ENCODE measurements at places on chromosomes 6 and 20.

GRCh38 chr20:37845241-37845681 lies 57.7 kb upstream of the VSTM2L start:
- DNase-seq = no peak

DNA sequence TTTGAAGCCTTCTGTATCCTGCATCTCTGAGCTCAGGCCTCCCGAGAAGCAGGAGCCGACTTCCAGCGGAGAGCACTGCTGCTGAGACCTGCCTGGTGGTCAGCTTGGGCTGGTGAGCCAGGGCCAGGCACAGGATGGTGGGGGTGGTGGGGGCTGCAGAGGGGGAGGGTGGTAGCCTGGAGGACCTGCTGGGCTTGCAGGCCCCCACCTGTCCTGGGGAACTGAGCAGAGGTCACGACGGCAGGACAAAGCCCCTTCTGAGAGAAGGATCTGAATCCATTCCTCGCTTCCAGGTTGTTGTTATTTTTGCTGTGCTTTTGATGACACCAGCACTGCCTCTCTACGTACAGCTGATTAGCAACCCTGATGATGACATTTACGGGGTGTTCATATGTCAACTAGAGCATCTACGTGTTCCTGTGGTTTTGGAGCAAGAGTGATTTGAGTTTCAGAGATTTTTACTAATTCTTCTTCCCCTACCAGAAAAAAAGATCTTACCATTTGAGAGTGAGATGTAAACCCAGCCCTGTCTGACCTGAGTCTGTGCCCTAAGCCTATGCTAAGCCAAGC lies 35.7 kb upstream of the CD93 start:
- DNase-seq = no peak

DNA sequence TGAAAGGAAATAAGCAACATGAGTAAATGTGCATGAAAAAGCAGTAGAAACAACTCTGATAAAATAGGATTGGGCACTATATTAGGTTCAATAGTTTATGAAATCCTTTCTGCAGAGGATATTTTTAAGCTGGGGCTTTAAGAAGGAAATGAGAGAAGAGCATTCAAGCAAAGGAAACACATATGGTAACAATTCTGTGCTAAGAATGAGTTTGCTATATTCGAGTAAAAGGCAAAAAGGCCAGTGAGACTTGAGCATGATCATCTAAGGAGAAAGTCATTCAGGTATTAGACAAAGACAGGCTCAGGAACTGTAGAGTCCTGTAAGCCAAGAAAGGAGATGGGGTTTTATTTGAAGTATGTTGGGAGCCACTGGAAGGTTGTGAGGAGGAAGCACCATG lies 387.1 kb upstream of the FLRT3 start:
- no peak for DNase-seq

GRCh38 chr20:11952639-11953038 lies 34.9 kb downstream of the BTBD3 start:
- DNase-seq = no peak

- DNase-seq = peak; percentile 8
These were observed 78.8 kb downstream of the ADGRG6 start for GRCh38 chr6:142380626-142381025.

DNA sequence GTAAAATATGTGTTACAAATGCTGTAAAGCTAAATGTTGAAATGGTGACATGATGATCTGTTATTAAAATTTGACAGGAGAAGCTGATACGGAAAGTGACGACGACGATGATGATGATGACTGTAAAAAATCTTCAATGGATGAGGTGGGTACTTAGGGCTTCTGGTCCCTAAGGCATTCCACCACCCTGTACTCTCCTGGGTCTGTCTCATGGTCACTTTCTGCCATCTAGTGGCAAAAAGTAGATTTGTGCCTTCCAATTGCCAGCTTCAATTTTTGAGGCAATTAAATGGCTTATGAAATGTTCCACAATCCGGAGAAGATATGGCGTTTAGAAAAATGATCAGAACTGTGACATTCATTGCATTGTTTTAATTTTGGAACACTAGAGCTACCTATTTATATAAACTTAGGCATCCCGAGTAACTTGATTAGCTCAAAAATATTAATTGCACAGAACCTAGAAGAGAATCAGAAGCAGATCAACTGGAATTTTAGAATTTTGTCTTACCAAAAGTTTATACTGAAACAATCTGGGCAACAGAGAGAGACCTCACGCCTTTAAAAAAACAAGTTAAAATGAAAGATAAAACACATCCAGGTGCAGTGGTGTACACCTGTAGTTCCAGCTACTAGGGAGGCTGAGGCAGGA lies 346.5 kb upstream of the PLCB4 start:
- DNase-seq = no peak

DNA sequence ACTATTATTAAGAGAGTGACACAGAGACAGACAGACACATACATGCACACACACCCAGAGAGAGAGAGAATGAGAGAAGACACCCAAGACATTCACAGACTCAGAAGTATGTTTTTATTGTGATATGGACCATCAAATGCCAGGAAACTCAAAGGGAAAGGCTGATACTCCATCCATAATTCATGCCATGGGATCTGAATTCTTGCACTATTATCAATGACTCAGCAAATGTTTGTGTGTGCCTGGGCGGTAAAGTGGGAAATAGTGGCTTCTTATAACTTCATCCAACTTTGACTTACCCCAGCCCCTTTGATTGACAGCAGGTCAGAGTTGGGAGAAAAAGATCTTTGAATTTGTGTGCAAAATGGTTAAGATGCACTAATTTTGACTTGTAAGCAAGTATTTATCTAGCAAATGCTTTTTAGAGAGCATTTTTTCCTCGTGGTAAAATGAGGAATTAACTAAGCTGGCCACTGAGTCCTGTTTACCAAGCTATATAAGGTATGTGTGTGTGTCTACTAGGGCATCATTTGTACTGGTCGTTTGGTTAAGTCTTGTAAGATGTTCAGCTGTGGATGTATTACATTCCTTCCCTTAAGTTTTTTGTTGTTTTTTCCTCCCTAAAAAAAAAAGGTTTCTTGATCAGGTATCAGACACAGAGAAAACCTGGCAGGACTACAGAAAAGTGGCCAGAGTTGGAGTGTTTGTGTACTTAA lies 3.0 kb upstream of the CCN2 start:
- DNase-seq = no peak

DNA sequence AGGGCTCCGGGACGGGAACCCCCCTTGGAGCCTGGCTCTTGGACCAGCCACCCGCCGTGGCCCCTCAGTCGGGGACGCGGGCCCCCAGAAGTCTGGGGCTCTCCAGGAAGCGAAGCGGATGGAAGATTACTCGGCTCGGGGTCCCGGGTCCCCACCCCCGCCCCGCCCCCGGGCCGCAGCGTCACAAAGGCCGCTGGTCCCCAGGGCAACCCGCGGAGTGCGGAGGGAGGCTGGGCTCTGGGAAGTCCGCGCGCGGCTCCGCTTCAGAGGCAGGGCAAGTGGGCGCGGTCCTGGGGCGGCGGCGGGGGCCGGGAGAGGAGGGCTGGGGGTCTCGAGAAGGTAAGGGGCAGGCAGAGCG lies at the start of gene FNDC11:
FNDC11 (plus strand) TSS at position 227 of the 358 bp plus-strand sequence. CDS start 1,505 bp downstream, outside the sequence.
- DNase-seq = peak; percentile 69

DNA sequence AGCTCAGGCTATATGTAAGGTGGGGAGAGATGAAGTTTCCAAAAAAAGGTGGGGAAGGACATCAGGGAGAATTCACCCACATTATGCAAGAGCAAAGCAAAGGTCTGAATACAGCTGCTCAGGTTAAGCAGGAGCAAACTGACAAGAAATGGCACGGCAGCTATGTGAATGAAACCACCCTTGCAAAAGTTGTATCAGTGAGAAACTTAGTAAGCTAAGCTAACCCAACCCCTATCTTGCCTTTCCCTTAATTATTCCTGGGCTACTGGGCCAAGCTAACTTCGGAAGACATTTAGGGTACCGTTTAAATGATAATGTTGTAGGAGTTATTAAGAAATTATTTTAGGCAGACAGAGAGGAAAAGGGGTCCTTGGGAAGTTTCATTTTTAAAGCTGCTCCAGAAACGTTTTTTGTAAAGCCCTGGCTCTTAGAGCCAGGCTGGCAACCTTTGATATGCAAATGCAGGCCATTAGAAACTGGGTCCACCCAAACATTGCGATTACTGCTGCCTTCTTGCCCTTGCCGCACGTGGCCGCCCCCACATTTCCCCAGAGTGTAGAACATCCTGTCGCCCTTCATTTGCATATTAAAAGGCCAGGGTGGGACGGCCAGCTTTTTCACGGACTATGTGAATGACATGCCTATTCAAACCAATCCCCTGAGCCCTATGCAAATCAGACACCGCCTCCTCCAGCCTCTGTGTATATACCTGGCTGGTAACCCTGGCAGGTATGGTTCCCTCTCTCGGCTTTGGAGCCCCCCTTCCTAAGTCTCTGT lies 60.5 kb upstream of the SAMD5 start:
- no peak for DNase-seq

GRCh38 chr20:10306440-10307358 lies 88.1 kb downstream of the SNAP25 start:
- DNase-seq = no peak

DNA sequence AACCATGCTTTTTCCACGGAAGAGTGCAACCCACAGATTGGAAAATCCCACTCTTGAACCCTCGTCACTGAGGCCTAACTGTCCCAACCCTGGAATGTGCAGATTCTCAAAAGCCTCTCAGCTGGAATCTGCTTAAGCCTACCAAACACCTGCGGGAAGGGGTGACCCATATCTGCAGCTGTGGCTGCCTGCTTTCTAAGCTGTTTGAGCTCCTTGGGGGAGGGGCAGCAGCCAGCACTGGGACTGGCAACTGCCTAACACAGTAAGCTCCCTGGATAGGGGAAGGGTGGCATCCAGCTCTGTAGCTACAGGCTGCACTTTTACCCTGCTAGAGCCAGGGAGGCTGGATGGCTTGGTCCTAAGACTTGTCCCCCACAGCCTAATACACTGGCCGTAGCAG lies 579.6 kb downstream of the COL12A1 start:
- no peak for DNase-seq

GRCh38 chr20:4112481-4113421 lies 97.4 kb upstream of the RNF24 start:
- DNase-seq = no peak

- DNase-seq = no peak
These were observed 104.8 kb upstream of the SIRPA start for GRCh38 chr20:1790386-1790785.

DNA sequence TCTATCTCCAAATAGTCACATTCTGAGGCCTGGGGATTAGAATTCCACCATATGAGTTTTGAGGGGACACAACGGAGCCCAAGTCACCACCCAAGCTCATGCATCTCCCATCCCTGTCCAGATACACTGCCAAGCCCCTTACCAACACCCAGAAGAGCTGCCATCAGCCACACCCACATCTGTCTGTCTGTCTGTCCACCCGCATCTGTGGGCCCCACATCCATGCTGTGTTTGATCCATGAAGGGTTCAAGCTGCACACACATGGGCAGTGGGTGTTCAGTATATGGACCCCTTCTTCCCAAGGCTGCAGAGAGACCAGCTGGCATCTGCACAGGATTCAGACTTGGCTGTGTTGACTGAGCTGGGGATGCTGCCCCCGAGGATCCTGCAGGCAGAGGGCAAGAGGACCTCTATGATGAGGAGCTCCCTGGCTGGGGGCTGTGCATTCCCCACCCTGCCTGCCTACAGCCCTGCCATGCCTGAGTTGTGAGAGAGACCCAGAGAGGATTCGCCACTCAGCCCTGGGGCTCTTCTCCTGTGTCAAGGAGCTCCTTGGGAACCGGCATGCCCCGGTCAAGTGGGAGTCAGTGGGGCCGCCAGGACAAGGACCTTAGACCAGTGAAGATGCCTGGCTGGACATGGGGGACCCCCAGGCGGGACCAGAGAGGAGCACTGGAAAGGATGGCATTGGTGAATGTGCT lies 206.4 kb downstream of the SYNDIG1 start:
- DNase-seq = no peak

DNA sequence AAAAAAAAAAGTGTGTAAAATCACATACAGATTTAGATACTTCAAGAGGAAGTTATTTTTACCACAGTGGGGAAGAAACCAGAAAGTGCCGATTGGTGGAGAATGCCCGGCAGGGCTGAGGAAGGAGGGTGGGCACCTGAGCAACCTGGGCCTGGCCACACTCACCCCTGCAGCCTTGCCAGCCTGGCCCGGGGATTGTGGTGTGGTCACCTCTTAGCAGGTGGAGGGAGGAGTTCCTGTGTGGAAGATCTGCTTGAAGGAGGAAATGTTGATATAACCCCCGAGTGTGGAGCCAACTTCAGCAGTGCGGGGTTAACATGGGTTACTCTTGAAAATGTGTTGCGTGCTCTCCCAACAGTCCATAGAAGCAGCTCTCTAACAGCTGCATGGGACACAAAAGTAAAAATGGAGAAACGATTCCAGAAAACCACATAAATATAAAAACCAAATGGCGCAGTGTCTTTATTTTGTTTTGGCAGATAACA lies 14.7 kb downstream of the UST start:
- no peak for DNase-seq

- no peak for DNase-seq
These were observed 69.3 kb downstream of the EYA2 start for GRCh38 chr20:46963758-46964617.

DNA sequence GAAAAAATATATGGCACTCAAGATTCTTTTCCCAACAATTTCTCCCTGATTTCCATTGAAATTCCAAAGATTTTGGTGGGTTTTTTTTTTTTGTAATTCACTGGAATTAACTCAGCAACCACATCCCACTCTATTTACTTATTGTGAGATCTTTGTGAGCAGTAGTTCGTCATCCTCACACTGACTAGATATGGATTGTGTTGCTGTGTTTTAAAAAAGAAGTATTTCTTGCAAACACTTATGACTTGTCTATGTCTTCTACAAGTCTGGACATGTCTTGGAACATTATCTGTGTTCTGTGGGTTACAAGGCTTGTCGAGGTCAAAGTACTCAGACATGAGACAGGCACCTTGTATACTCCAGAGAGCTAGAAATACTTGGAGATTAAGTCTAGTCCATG lies 7.3 kb upstream of the TENT5A start:
- DNase-seq = no peak

DNA sequence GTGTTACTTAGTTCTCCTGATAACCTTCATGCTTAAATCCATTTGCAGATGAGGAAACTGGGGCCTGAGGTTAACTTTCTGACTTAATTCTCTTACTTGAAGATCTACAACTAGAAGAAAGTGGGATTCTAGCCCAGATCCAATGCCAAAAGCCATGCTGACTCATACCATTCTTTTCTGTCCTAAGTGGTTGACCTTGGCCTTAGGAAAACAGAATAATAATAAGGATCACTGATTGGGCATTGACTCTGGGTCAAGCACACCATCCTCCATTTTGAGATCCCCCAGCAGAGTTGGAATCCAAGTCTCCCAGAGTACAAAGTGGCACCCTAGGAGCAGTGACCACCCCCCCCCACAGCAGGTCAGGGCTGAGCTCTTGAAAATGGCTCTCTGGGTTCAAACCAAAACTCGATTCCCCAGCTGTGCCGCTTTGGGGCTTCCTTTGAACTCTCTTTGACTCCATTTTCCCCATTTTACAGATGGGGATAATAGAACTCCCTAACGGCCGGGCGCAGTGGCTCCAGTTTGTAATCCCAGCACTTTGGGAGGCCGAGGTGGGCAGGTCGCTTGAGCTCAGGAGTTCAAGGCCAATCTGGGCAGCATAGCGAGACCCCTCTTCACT lies 12.8 kb upstream of the ZNF217 start:
- peak; percentile 14 for DNase-seq

DNA sequence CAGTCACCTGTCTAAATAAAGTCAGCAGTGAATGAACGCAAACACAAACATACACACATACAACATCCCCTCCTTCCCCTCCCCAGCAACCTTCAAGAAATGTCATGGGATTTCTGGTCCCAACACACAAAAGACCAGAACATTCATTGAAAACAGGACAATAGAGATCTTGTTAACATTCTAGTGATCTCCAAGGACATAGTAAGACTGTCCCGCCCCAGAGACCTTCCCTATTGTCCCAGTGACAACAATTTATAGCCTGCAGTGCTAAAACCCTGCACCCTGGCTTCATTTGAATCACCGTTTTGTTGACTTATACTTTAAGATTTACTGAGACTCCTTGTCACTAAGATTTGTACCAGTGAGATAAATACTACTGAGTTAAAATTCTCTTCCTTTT lies 143.9 kb upstream of the NOX3 start:
- no peak for DNase-seq

All from left colon (tissue), 2 donors.